ENCODE measurements at places on chromosomes 4 and X. TPM values are rescaled to one million over a fixed set of nuclear protein-coding genes. Genes with fewer than 3 reads are reported as not detected.

SERPINA7 gene
- polyA plus RNA-seq, result not detected

CPLX1 gene
- 7.6 TPM for polyA plus RNA-seq

FHDC1 gene
- 11.4 TPM for polyA plus RNA-seq

KLHL4 gene
- polyA plus RNA-seq, result 4.7 TPM

PNCK gene
- polyA plus RNA-seq, result 9.5 TPM

MAGEA1 gene
- not detected for polyA plus RNA-seq

XPNPEP2 gene
- polyA plus RNA-seq, result not detected

ATP8A1 gene
- polyA plus RNA-seq, result 45.8 TPM

NSUN7 gene
- 0.51 TPM for polyA plus RNA-seq

GPC3 gene
- polyA plus RNA-seq, result 2.1 TPM

CYBB gene
- polyA plus RNA-seq, result 0.40 TPM

FRMPD4 gene
- 1.2 TPM for polyA plus RNA-seq

ARHGAP6 gene
- 0.40 TPM for polyA plus RNA-seq

ADAMTS3 gene
- 0.20 TPM for polyA plus RNA-seq

CSAG2 gene
- not detected for polyA plus RNA-seq

TRPC5OS gene
- 0.44 TPM for polyA plus RNA-seq

MGAT4D gene
- 0.05 TPM for polyA plus RNA-seq

PDZD4 gene
- 343 TPM for polyA plus RNA-seq

GUCY1A1 gene
- 15.5 TPM for polyA plus RNA-seq

TMEM35A gene
- polyA plus RNA-seq, result 244 TPM

POF1B gene
- not detected for polyA plus RNA-seq

GAGE12J gene
- not detected for polyA plus RNA-seq

IL1RAPL1 gene
- polyA plus RNA-seq, result not detected

ESX1 gene
- not detected for polyA plus RNA-seq

AMER1 gene
- 3.1 TPM for polyA plus RNA-seq

CT45A1 gene
- polyA plus RNA-seq, result not detected

CT45A2 gene
- polyA plus RNA-seq, result not detected

SAGE1 gene
- not detected for polyA plus RNA-seq

NXF2 gene
- not detected for polyA plus RNA-seq

UGT2A1 gene
- polyA plus RNA-seq, result not detected

NLRP2B gene
- polyA plus RNA-seq, result not detected

HMGN5 gene
- polyA plus RNA-seq, result 0.80 TPM

PDZD11 gene
- 64.7 TPM for polyA plus RNA-seq

H2BW2 gene
- not detected for polyA plus RNA-seq

Measured in neural cell (in vitro differentiated cells).